ENCODE measurements at places on chromosomes 6 and 20. TPM values are rescaled to one million over a fixed set of nuclear protein-coding genes. Genes with fewer than 3 reads are reported as not detected.

DNA sequence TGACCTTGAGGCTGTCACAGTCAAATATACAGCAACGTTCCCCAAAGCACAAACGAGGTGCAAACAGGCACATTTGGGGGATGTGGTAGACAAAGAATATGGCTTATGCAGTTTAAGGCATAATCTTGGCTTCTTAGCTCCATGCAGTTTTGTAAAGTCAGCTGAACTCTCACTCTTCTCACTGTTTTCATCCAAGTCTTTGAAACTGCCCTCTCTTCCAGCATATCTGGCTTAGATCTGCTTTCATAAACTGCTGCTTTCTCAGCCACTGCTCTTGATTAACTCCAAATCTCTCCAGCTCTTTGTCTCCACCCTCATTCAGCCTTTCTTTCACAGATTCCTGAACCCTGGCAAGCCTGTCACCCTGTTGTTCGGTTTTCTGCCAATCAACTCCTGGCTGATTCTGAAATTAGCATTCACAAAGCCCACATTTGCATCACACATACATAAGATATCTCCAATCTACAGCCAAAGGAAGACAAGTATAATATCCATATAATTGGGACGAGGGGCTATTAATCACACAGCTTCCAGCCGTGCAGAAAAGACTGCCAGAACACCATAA is 301.1 kb upstream of the RNF217 start:
- H3K27me3 ChIP-seq, result no peaks in the 10 kb centered on the region
- H3K36me3 ChIP-seq, result 0 out of 2 replicates have a peak, but pooled peaks cover 5% of the 10 kb centered on the region
- H3K4me3 ChIP-seq, result no peak overlapping the region
- no peak overlapping the region for H3K27ac ChIP-seq
- DNase-seq, result no peak
- peaks cover 9% of the 10 kb centered on the region for H3K4me1 ChIP-seq

GRCh38 chr6:94446120-94446519 is 1026.8 kb upstream of the EPHA7 start:
- H3K4me1 ChIP-seq, result no peaks in the 10 kb centered on the region

The CALHM6 gene
- 0.21 TPM for total RNA-seq

The TLDC2 gene
- 0.17 TPM for total RNA-seq

DNA sequence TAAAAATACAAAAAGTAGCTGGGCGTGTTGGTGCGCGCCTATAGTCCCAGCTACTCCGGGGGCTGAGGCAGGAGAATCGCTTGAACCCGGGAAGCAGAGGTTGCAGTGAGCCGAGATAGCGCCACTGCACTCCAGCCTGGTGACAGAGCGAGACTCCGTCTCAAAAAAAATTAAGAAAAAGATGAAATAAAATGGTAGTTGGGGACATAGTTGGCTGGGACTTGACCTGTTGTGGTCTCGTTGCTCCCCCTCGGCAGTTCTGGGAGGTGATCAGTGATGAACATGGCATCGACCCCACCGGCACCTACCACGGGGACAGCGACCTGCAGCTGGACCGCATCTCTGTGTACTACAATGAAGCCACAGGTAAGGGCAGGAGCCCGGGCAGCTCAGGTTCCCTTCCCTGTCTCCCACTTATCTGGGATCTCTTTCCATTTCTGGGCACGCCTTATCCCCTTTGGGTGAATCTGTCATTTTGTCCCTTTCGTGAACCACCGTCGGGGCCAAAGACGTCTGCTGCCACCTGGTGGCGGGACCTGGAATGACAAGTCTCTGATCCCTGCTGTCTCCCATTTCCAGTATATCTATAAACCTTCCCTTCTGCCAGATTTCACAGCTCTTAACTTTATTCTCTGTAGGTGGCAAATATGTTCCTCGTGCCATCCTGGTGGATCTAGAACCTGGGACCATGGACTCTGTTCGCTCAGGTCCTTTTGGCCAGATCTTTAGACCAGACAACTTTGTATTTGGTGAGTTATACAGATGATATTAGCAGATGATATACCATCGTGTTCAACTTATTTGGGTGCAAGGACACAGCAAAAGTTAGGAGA is 2.3 kb downstream of the TUBB start:
- peaks cover 47% of the 10 kb centered on the region for H3K4me1 ChIP-seq
- peak overlapping the region; percentile 99 for H3K4me3 ChIP-seq
- H3K27ac ChIP-seq, result peak overlapping the region; percentile 97
- H3K36me3 ChIP-seq, result peaks cover 56% of the 10 kb centered on the region
- DNase-seq, result peak; percentile 82

The BLTP3A gene
- total RNA-seq, result 18.7 TPM

The COL19A1 gene
- total RNA-seq, result not detected
